ENCODE measurements at places on chromosomes 6 and 20. TPM values are rescaled to one million over a fixed set of nuclear protein-coding genes. Genes with fewer than 3 reads are reported as not detected.

BPIFB1 gene
- total RNA-seq: 0.65 TPM

COQ3 gene
- 10.9 TPM for total RNA-seq

HMGCLL1 gene
- 0.57 TPM for total RNA-seq

TAGAP gene
- total RNA-seq: 4.9 TPM

BTNL2 gene
- total RNA-seq: not detected

SLC35D3 gene
- not detected for total RNA-seq

DAAM2 gene
- total RNA-seq: 23.0 TPM

SIRPB2 gene
- total RNA-seq: 3.6 TPM

MUC22 gene
- not detected for total RNA-seq

SLC22A7 gene
- not detected for total RNA-seq

KHDC1L gene
- total RNA-seq: not detected

BCLAF1 gene
- 200 TPM for total RNA-seq

GCLC gene
- total RNA-seq: 120 TPM

HLA-DMB gene
- total RNA-seq: 31.0 TPM

PTCHD4 gene
- total RNA-seq: 1.1 TPM

ADGB gene
- total RNA-seq: not detected

TRIM31 gene
- 0.78 TPM for total RNA-seq

KHDRBS2 gene
- total RNA-seq: 0.89 TPM

ZNF334 gene
- 18.7 TPM for total RNA-seq

IBTK gene
- total RNA-seq: 40.6 TPM

CST4 gene
- not detected for total RNA-seq

NUS1 gene
- 35.3 TPM for total RNA-seq

RTN4IP1 gene
- total RNA-seq: 5.5 TPM

GHRH gene
- total RNA-seq: not detected

ANKEF1 gene
- total RNA-seq: 9.0 TPM

DEF6 gene
- total RNA-seq: 28.0 TPM

VWA7 gene
- 5.5 TPM for total RNA-seq

MAD2L1BP gene
- 27.2 TPM for total RNA-seq

HSPA12B gene
- total RNA-seq: 9.7 TPM

WFDC2 gene
- 244 TPM for total RNA-seq

KIF25 gene
- not detected for total RNA-seq

FAM83D gene
- total RNA-seq: 1.5 TPM

CRYBG1 gene
- total RNA-seq: 107 TPM

TREM1 gene
- 2.2 TPM for total RNA-seq

PHIP gene
- total RNA-seq: 44.8 TPM

NRN1 gene
- total RNA-seq: 7.3 TPM

TMEM170B gene
- total RNA-seq: 2.9 TPM

GNAS-AS1 gene
- 2.4 TPM for total RNA-seq

EIF2S2 gene
- total RNA-seq: 65.3 TPM

TTBK1 gene
- total RNA-seq: not detected

SNAI1 gene
- total RNA-seq: 5.8 TPM

VNN1 gene
- total RNA-seq: 0.23 TPM

FOXF2 gene
- 3.4 TPM for total RNA-seq

CD83 gene
- 2.1 TPM for total RNA-seq

FAM184A gene
- 2.3 TPM for total RNA-seq

PKIB gene
- 3.5 TPM for total RNA-seq

HTR1E gene
- not detected for total RNA-seq

ZSCAN9 gene
- 22.4 TPM for total RNA-seq

VARS1 gene
- total RNA-seq: 105 TPM

PLEKHG1 gene
- 78.9 TPM for total RNA-seq

LPA gene
- total RNA-seq: 2.5 TPM
